ENCODE measurements at places on chromosomes 1 and 21.

- peak; percentile 60 for DNase-seq
These were observed 574 bp downstream of the ITPKB start for GRCh38 chr1:226738421-226738994.

DNA sequence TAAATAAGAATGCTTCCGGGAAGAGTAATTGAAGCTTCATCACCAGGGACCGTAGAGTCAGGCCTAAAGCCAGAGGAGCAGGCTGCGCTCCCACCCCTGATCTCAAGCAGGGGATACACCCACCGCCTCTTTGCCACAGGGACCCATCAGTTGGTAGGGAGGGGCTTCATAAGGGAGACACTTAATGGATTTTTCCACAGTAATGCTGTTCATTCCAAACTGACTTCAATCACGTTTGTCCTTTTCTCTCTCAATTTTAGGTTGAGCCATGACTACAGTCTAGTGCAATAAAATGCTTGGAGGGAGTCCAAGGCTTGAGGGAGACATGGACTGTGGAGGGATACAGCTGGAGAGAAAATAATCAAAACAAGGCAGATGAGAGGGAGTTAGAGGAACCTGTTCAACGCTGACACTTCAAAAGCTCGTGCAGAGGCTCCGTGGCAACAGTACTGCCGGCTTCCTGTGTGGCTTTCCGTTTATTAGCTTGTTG lies 111.5 kb downstream of the SEC16B start:
- no peak for DNase-seq

- no peak for DNase-seq
These were observed 146.3 kb downstream of the HLX start for GRCh38 chr1:221025501-221025900.

DNA sequence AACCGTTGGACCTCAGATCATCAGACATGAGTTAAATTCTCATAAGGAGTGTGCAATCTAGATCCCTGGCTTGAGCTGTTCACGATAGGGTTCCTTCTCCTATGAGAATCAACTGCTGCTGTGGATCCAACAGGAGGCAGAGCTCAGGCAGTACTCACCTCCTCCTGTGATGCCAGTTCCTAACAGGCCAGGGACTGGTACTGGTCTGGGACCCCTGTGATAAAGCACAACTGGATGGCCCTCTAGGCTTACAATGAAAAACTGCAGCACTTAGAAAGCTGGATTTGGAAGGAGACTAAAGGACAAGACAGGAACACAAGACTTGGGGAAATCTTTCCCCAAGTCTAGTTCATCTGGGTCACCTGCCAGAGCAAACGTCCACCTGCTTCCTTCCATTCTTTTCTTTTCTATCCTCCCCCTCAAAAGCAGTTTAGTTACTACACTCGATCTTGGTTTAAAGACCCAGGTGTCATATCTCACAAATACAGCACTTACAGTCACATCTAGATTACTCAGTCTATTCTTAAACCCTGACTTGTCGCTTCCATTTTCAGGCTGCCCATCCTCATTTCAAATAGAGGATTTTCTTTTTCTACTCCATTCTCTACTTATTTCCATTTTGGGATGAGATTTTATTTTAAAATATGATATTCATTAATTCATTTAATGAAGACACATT lies 59.8 kb downstream of the PTPN14 start:
- no peak for DNase-seq

GRCh38 chr1:64111787-64112186 lies 91.6 kb upstream of the UBE2U start:
- no peak for DNase-seq

GRCh38 chr1:175471039-175471800 lies 272.2 kb downstream of the TNR start:
- no peak for DNase-seq

- no peak for DNase-seq
These were observed 469.6 kb downstream of the NPHP4 start for GRCh38 chr1:5522531-5523145.

DNA sequence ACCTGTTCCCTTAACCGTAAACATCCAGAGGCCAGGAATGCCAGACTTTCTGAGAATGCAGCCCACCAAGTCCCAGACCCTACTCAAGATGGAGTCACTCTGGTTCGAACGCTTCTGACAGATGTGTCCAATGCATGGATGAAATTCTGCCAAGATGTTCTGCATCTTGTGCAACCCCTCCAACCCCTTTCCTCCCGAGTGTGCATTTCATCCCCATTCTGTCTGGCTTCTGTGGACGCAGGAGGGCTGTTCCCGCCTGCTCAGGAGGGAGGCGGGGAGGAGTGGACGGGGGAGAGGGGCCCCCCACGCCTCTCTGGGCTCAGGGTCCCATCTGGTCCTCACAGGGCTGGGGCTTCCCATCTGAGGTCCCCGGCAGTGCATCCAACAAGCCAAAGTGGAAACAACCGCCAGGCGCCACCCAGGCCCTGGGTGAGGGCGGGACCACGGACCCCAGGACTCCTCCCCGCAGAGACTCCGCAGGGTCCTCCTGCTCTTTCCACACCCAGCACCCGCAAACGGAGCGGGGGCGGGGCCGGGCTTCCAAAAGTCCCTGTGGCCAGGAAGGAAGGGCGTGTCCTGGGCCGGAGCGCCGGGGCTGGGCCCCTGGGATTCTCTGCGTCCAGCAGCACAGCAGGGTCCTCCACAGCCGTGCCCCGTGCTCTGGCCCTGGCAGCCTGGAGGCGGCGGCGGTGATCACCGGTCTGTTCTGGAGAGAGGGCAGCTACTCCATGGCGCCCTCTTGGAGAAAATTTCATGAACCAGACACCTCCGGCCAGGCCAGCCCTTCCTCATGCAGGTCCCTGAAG lies 27.8 kb upstream of the SUMO3 start:
- DNase-seq = peak; percentile 79

- no peak for DNase-seq
These were observed 25.5 kb upstream of the CREG1 start for GRCh38 chr1:167578939-167579521.

DNA sequence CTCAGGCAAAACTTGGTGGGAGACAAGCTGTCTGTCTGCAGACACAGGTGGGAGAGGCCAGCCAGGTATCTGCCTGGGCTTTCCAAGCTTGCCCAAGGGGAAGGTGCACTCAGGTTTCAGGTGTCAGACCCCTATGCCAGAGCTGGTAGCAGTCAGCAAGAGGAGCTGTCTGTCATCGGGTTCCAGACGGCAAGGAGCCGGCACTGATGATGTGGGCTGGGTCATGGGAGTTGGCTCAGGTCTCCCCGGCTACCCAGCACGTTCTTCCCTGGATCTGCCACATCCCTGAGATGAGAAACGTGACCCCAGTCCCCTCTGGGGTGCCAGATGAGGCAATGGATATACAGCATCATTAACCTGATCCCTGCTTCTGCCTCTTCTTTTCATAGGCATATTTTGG lies 23.0 kb downstream of the TMCC2 start:
- DNase-seq = no peak

- no peak for DNase-seq
These were observed 509.4 kb downstream of the MATN1 start for GRCh38 chr1:30213936-30214335.

- no peak for DNase-seq
These were observed 48.3 kb downstream of the LRRC8C start for GRCh38 chr1:89681045-89681729.

GRCh38 chr1:2460996-2461751 lies 14.9 kb upstream of the PLCH2 start:
- no peak for DNase-seq

DNA sequence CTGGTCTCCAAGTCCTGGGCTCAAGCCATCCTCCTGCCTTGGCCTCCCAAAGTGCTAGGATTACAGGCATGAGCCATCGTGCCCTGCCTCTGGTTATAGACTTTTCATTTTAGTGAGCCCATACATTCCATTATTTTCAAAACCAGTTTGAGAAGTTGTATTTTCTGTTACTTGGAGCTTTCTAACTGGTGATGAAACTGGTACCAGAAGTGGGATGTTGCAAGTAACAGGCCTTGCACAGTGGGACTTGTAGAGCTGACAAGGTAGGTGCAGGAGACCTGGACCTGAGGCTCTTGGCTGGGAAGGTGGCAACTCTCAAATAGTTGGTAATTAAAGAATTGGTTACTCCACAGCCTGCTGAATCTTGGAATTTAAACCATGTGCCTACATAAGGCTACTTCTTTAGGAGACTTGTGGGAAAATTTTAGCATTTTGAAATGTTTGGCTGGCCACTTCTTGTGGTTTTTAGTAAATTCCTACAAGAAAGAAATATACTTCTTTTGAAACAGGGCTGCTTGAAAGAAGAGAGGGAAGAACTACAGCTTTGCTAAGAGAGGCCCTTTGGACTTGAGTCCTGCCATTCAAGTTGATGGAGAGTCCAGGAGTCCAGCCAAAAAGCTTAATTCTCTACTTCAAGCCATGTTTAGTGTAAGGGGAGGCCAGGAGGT lies 9.8 kb upstream of the ALPL start:
- no peak for DNase-seq

GRCh38 chr1:48236716-48237470 lies 14.4 kb downstream of the SLC5A9 start:
- peak; percentile 22 for DNase-seq

GRCh38 chr1:25590096-25590824 lies 26.3 kb upstream of the MAN1C1 start:
- no peak for DNase-seq

- DNase-seq = no peak
These were observed 28.4 kb downstream of the AGO3 start for GRCh38 chr1:35959304-35959703.

GRCh38 chr1:237932816-237933215 lies 42.1 kb upstream of the ZP4 start:
- no peak for DNase-seq

GRCh38 chr1:64195081-64195395 lies 8.4 kb upstream of the UBE2U start:
- no peak for DNase-seq

DNA sequence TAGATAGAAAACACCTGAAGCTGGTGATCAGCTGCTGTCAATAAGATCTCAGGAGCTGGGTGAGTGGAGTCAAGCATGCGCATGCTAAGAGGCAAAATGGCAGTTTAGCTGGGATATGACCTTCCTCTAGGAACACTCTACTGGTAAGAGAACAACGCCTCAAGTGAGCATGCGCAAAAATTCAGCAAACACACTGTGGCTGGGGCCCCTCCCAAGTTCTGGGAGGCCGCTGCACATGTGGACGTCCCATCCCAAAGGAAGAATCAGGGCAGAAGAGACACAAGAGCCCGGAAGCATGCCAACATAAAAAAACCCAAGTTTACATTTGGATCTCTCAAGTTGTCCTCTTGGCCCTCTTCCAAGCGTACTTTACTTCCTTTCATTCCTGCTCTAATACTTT lies 126.3 kb upstream of the F3 start:
- DNase-seq = no peak

DNA sequence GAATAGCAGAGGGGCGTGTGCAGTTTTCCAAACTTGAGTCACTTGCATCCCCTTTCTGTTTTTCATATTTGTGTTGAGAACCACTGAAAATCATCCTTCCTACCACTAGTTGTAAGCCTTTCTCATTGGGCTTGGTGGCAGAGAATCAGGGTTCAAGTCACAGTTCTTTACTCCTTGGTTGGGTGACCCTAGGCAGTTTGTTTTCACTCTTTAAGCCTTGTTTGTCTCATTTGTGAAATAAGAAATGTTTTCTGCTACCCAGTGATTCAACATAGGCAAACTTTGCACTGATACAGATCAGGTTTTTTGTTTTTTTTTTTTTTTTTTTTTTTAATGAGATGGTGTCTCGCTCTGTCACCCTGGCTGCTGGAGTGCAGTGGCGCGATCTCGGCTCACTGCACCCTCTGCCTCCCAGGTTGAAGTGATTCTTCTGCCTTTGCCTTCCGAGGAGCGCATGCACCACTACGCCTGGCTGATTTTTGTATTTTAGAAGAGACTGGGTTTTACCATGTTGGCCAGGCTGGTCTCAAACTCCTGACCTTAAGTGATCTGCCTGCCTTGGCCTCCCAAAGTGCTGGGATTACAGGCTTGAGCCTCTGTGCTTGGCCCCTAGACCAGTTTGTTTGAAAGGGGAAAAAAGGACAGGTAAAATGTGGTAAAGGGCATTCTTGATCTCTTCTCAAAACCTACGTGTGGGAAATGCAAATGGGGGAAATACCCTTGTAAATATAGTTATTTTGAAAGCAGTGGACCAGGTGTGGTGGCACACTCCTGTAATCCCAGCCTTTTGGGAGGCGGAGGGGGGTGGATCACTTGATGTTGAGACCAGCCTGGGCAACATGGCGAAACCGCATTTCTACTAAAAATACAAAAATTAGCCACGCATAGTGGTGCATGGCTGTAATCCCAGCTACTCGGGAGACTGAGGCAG lies 3.2 kb downstream of the CLIC4 start:
- DNase-seq = peak; percentile 23

DNA sequence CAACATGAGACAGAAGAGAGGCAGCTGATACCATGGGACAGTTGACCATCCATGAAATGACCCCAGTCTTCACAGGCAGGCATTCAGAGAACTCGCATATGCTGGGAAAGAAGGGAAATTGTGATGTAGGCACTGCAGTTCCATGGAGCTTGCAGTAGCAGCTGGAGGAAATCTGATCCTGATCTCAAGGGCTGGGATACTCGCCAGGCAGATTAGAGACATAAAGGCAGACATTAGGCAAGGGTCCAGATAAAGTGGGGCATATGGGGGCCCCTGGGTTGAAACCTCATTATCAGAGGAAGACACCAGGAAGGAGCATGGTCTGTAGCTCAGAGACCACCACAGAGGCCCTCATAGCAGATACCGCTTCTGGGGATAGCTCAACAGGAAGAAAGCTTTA lies 48.7 kb upstream of the TNR start:
- DNase-seq = peak; percentile 6
